Urinary bladder (tissue), 4 donors: ENCODE measurements at places on chromosomes 6 and 20.
A peak's percentile ranks its signal among the peaks of the same experiment; 100 is the strongest.

DNA sequence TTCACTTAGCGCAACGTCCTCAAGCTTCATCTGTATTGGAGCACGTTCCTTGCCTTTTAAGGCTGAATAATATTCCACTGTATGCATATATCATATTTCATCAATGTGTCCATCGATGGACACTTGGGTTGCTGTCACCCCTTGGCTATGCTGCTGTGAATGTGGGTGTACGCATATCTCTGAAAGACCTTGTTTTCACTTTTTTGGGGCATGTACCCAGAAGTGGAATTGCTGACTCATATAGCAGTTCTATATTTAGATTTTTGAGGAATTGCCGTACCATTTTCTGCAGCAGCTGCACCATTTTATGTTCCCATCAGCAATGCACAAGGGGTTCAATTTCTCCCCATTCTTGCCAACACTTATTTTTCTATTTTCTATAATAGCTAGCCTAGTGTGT is 22.8 kb upstream of the SLC23A2 start:
- no peak for DNase-seq

DNA sequence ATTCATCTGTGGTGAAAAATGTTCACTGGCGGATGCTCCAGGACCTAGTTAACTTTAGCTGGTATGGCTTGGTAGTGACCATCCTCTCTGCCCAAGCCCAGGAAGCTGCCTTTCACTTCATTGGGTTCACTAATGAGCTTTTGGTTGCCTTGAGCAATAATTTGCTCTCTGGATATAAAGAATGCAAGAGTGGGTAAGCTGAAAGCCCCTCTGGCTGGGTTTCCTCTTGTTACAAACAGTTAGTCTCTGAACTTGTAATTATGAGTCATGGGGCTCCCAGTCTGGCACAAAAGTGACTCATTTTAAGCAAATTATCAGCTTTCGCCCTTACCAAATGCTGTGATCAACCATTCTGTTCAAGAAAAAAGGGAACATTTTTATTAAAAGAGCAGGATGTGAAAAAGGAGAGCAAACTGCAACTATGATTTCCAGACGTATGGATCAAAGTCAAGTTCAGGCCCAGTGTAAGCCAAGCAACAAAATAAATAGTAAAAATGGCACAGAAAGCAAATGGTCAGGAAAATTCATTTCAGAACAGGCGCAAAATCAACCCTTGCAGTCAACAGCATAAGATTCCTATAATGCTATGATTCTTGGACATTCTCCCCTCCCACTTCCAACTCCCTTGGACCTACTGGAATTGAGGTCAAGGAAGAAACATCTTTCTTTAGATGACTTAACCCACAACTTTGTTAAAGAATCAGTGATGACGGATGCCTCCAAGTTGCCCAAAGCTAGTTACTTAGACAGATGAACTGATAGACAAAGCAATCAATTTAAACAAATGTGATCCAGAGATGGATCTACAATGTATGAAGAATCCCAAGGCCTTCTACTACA is 130.0 kb upstream of the KCNK16 start:
- DNase-seq, result no peak

GRCh38 chr20:24827603-24828295 is 121.3 kb upstream of the CST7 start:
- DNase-seq, result no peak

- DNase-seq, result no peak
Measured at GRCh38 chr6:41258196-41258493, 28.3 kb downstream of the TREM1 start.

- no peak for DNase-seq
Measured at GRCh38 chr6:56649782-56650181, 7.1 kb upstream of the DST start.

DNA sequence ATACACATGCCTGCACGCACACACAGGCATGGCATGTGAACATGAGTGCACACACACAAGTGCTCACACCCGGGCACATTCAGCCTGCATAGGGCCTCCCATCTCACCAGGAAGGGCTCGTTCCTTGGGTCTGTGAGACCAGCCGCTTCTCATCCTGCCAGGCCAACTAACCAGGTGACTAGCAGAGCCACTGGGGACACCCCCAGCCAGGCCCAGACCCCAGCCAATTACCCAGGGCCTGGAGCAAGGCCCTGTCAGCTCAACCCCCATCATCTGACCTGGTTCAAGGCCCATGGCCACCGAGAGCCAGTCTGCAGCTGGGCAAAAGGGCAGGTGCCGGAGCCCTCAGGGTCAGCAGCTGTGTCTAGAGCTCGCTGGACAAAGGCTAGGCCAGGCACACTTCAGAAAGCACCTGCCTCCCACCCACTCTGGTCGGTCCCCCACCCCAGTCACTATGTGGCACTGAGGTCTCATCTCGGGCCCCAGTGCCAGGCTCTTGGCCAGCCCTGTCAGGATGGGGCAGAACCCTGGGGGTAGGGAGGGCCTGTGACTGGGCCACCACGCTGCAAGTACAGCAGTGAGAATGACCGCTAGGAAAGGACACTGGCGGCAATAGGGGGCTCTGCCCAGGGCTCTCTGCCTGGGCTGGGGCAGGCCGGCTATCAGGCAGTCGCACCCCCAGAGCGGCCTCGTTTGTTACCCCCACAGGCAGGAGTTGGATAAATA is 26.8 kb upstream of the MRGBP start:
- no peak for DNase-seq

DNA sequence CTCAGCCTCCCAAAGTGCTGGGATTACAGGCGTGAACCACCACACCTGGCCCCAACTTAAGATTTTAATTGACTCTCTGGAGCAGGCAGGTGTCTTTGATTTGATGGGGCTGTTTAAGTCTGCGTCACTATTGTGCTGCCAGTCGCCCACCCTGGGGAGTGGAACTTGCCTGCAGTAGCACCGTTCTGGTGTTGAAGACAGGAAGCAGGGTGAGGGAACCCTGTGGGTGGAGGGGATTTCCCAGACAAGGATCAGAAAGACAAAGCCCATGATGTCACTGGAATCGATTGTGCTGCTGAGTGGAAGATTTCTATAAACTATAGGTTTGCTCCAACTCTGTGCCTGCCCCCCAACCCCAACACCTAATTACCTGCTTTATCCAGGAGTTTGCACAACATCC is 11.0 kb downstream of the ALDH8A1 start:
- DNase-seq, result no peak

DNA sequence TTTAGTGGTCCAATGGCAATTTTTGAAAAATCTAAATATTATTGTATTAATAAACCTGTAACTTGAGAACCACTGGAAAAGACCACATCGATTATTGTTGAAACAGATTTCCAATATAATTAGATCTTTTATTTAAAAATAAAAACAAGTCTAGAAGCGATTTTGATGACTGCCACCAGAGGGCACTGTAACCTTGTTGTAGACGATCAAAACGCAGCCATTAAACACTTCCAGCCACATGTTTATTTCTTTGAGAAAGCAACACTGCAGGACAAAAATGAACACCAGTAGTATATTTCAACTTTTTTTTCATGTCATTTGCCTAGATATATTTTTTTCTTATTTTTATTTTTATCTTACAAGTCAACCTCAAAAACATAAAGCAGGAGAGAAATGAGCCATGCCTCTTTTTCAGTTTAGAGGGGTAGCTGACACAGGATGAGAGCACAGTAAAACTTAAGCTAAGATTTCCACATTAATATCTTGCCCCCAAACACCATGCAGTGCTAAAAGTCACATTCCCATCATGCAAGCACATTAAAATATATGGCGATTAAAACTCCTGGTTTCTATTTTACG is 115.4 kb downstream of the OPRM1 start:
- peak; percentile 26 for DNase-seq

GRCh38 chr6:49151957-49152356 is 311.1 kb downstream of the MMUT start:
- no peak for DNase-seq

- no peak for DNase-seq
Measured at GRCh38 chr6:9481292-9482029, 933.4 kb downstream of the TFAP2A start.

DNA sequence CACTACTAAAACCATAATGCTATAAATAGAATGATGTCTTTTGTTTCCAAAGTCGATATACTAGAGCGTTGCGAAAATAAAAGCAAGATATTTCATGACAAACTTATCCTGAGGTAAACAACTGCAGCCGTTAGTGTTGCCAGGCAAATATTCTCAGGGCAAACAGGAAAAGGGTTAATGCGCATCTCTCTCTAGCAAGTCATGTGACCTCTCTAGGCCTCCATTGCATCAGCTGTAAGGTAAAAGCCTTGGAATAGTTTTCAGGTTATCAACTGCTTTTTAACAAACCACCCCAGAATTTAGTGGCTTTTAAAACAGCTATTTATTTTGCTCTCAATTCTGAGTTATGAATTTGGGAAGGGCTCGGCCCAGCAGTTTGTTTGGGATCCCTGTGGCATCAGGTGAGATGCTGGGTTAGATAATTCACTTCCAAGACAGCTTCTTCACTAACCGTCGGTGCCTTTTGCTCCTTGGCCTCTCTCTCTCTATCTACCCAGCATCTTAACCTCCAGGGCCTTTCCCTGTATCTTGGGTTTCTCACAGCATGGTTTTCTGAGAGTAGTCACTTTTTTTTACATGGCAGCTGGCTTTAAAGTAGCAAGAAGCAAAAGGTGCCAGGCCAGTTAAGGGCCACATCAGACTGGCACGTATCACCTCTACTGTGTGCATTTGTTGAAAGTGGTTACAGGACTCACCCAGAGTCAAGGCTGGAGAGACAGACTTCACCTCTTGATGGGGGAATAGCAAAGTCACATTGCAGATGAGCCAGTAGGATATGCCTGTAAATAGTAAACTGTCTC is 39.2 kb upstream of the LTV1 start:
- no peak for DNase-seq

GRCh38 chr6:116971959-116972358 is 94.9 kb downstream of the RFX6 start:
- DNase-seq, result peak; percentile 21

DNA sequence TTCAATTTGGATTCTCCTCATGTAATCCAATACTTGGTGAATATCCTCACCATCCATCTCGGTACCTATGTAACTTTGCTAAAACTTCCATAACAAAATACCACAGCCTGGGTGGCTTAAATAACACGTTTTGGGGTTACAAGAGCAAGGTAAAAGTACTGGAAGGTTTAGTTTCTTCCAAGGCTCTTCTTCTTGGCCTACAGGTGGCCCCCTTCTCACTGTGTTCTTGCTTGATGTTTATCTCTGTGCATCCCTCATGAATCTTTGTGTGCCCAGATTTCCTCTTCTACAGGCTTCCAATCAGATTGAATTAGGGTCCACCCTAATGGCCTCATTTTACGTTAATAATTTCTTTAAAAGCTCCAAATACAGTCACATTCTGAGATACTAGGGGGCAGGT is 163.3 kb upstream of the HCRTR2 start:
- DNase-seq, result no peak

GRCh38 chr6:47709160-47709559 is 10.8 kb downstream of the ADGRF4 start:
- DNase-seq, result no peak

DNA sequence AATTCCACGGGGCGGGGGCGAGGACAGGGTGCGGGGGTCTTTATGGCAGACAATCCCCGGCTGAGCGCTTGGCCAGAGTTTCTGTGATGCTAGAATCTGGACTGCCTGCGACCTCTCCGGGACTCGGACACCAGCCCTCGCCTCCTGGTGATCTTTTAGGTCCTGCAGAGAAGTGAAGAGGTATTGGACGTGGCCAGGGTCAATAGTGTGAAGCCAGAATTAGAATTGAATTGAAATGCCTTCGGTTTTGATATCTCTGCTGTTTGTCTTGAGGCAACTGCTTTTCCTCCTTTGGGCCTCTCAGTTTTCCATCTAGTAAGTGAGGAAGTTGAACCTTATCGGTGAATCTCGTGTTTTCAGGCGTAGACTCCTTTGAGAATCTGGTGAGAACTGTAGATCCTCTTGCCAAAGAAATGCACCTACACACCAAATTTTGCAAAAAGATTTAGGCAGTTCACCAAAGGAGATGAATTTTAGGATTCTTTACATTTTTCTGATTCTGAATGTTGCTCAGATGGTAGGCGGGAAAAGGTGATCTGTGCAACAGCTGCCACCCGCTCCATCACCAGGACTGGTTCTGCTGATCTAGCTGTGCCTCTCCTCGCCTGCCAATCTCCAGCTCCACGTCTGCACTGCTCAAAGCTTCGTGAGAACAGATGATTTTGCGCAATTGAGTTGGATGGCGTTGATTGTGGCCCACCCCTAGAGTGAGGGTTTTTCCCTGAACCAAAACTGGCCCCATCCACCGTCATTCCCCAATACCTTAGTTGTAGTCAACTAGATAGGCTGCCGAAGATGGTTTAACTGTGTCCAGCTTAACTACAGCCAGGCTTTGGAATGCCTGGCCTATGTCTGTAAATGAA is 837 bp upstream of the OSER1 start:
- DNase-seq, result no peak

DNA sequence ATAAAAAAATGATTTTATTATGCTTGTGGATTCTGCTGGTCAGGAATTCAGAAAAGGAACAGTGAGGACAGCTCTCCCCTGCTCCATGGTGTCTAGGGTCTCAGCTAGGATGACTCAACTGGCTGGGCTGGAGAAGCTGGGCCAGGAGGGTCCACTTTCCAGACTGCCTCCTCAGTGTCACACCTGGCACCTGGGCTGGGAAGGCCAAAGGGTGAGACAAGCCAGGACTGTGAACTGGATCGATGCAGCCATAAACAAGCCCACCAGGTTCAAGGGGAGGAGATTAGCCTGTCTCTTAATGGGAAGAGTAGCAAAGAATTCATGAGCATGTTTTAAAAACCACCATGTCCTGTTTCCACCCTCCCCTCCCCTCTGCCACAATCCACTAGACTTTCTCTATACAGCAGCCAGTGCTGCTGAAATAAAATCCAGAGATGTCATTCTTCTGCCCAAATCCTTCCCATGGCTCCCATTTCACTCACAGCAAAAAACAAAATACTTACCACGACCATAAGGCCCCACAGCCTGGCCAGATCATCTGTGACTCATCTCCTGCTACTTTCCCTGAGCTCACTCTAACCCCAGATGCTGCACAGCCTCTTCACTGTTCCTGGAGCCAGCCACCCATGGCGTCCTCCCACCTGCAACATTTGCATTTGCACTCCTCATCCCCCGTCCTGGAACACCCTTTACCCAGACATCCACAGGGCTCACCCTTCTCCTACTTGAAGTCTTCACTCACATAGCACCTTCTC is 13.8 kb downstream of the SPTLC3 start:
- DNase-seq, result no peak

DNA sequence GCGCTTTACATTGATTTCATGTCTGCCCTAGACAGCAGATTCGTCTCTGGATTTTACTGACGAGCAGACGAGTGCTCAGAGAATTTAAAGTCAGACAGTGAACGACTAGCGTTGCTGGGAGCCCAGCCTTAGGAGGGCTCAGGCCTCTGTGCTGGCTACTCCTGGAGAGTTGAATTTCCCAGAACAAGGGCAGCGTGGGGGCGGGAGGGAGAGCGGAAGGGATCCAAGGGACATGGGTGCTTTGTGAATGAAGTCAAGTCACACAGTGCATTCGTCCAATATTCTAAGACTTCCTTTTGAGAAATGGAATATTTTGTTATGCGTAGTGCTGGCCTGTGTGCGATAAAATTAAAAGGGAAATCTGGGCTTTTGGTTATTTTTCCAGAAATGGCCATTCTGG is 126.5 kb downstream of the MYLK4 start:
- DNase-seq, result no peak

GRCh38 chr6:49052901-49053300 is 410.2 kb downstream of the MMUT start:
- DNase-seq, result no peak
